Effector CD8-positive, alpha-beta T cell (primary cell): ENCODE measurements at places on chromosomes 2 and 18.

GRCh38 chr2:38557981-38558380, 44.7 kb downstream of the HNRNPLL start:
- DNase-seq: no peak

GRCh38 chr2:193462411-193462810, 1267.7 kb upstream of the TMEFF2 start:
- DNase-seq: no peak

DNA sequence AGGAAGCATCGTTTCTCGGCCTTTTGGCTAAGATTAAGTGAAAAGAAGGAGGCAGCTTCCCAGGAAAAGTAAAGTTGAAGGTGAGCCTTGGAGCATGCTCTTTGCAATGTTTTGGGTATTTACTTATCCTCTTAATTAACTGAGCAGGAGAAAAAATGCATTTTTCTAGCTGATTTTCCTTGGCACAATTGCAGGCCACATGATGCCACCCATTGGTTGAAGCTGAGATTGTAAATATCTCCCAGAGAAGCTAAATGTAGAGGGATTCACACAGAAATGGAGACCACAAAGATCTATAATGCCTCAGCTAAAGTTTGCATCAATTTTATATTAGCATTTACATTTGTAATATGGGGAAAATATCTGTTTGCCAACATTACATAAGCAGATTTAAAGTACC, 294.1 kb downstream of the KCNS3 start:
- no peak for DNase-seq

DNA sequence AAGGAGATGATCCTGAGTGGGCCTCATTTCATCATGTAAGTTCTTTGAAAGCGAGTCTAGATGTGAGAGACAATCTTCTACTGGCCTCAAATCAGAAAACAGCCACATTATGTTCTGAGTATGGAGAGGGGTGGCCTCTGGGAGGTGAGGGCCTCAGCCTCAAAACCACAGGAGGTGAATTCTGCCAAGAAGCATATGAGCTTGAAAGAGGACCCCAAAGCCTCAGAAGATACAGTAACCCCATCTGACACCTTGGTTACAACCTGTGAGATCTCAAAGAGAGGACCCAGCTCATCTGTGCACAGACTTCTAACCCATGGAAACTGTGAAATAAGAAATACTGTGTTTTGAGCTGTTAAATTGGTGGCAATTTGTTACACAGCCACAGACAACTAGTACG, 200.1 kb downstream of the ARHGAP15 start:
- no peak for DNase-seq

DNA sequence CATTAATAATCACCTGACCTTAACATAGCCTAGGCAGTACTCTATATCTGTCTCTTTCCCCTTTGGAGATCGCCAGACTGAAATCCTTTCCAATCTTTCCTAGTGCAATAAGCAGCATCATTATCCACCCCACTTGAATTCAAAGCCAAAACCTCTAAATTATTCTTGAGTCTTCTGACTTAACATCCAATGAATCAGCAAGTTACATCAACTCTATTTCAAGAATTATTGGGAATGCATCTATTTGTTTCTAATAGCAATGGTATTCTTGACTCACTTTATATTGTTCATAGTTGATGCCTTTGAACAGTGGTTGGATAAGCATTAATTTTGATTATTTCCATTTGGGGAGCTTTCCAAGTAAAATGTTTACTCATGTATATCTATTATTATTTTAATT, 144.8 kb downstream of the ZNF804A start:
- no peak for DNase-seq

DNA sequence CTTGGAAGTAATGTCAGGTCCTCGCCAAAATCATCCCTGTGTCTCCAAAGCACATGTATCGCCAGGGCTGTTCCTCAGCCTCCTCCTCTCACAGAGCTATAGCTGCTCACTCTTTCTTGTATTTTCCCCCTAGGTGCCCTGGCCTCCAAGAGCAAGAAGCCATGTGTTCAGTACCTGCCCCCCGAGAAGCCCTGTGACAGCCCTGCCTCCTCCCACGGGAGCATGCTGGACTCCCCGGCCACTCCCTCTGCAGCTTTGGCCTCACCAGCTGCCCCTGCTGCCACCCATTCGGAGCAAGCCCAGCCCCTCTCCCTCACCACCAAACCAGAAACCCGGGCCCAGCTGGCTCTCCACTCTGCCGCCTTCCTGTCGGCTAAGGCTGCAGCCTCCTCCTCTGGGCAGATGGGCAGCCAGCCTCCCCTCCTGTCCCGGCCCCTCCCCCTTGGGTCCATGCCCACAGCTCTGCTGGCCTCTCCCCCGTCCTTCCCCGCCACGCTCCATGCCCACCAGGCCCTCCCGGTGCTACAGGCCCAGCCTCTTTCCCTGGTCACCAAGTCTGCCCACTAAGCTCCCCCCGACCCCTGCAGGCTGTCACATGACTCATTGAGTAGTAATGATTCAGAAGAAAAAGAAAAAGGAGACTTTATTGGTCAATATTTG, 18.8 kb downstream of the TGOLN2 start:
- no peak for DNase-seq

GRCh38 chr2:202339071-202339870, 36.9 kb upstream of the BMPR2 start:
- no peak for DNase-seq

- DNase-seq: no peak
Measured at GRCh38 chr2:240920783-240921231, 14.7 kb downstream of the CROCC2 start.

GRCh38 chr2:20916604-20917286, 93.8 kb upstream of the LDAH start:
- DNase-seq: no peak

GRCh38 chr2:128594651-128594910, 275.9 kb upstream of the HS6ST1 start:
- no peak for DNase-seq

- DNase-seq: no peak
Measured at GRCh38 chr2:46266134-46266533, 31.1 kb upstream of the EPAS1 start.

- no peak for DNase-seq
Measured at GRCh38 chr2:77831060-77831459, 308.9 kb upstream of the LRRTM4 start.

GRCh38 chr2:60411295-60411694, 142.2 kb downstream of the BCL11A start:
- no peak for DNase-seq

- DNase-seq: no peak
Measured at GRCh38 chr2:99940963-99941362, 201.4 kb downstream of the AFF3 start.

GRCh38 chr2:199457147-199458008, at the start of gene SATB2:
Gene SATB2 (minus strand): TSS chr2:199457939. CDS start chr2:199456037, 1,902 bp downstream.
- no peak for DNase-seq

- no peak for DNase-seq
Measured at GRCh38 chr18:79367989-79368388, 27.7 kb upstream of the NFATC1 start.

- DNase-seq: no peak
Measured at GRCh38 chr2:88622307-88622706, 5.0 kb downstream of the EIF2AK3 start.

- peak; percentile 71 for DNase-seq
Measured at GRCh38 chr2:230864605-230865306, at the start of gene ITM2C. Gene ITM2C (plus strand): TSS chr2:230864942. CDS start chr2:230865026, 84 bp downstream.

- DNase-seq: no peak
Measured at GRCh38 chr2:177675350-177675821, 282.8 kb downstream of the AGPS start.

DNA sequence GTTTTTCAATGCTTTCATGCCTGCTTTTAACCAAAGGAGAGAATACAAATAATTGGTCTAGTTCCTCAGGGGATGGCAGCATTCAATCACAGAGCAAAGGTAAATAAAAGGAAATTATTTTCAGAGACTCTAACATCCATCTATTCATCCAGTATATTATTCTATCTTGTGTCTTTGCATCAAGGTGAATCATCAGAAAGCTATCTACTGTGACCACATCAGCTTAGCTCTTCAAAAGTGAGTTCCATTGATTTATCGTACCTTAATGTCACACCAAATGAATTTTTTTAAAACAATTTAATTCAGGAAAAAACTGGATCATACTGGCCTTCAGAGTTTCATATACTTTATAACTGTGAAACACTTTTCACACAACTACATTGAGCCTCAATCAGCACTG, 66.1 kb downstream of the CHN1 start:
- DNase-seq: no peak

DNA sequence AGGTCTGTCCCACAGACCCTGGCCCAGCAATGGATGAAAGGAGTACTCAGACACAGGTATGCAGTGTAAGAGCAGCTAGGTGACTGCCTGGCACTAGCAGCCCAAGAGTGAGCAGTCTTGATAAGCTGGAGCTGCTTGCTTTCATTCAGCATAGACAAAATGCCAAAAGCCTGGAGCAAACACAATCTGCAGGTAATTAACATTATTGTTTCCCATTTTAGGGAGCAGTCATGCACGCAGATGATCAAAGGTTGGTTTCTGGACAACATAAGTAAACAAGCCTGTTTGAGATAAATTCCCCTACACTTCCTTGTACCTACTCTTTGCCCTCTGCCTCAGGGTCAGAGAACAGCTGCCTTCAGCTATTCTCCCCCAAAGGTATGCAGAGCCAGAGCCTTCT, 73.7 kb upstream of the MSTN start:
- DNase-seq: no peak

DNA sequence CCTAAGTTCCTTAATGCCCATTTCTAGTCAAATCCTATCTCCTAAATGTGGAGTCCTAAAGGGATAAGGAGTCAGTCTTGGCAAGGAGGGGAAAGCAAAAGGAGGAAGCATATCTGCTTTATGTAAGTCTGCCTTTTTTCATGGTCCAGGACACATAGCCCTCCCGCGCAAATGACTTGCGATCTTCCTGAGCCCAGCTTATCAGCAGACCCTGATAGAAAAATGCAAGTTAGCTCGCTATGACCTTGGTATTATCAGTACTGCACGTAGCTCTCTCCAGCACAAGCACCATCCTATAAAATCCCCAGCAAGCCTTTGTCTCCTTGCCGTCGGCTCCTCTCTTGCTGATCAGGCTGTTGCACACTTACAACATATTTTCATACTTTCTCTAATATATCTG, 281.4 kb upstream of the KCNH7 start:
- no peak for DNase-seq

DNA sequence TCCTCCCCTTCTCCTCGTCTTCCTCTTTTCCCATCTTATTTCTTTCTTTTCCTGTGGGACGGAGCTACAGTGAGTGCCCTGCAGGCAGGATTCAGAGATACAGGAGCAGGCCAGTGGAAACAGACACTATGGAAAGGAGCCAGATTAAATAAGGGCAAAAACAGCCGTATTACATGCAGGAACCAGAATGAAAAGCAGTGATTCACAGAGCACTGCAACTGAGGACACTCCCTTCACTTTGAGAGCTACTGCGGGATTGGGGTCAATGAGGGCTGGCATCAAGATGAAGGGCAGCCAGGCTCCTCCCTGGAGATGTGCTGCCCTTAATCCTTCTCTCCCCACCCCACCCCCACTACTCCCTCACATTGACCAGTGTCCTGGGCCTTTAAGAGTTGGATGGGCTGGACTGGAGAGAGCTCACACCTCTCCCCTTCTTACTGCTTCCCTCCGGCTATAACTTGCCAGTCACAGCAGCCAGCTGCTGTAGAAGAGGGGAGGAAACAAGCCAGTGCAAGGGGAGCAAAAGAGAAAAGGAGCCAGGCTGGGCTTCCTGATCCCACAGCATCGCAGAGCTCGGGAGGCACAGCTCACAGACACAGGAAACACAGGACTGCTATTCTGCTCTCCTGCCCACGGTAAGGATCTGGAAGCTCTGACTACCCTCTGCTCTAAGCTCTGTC, at the start of gene PLCD4:
PLCD4 (plus strand) TSS at position 464 of the 680 bp plus-strand sequence. CDS start 7,841 bp downstream, outside the sequence.
- no peak for DNase-seq
